ENCODE measurements at places on chromosomes 3 and 15.

DNA sequence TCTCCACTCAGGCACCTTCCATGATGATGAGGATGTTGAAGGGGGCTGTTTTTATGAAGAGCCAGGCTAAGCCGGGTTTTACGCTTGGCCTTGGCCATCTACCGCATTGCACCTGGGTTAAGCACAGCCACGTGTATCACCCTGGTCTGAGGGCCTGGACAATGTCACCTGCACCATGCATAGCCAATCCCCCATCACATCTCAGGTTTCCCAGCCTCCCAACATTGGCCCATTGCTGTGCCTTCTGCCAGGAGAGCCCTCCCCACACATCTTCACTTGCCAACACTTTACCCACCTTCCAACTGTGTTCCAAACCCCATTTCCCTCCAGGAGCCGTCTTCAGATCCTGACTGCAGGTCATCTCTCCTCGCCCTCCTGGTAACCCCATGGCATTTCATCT is 135.3 kb upstream of the ABHD17C start:
- no peak for DNase-seq

DNA sequence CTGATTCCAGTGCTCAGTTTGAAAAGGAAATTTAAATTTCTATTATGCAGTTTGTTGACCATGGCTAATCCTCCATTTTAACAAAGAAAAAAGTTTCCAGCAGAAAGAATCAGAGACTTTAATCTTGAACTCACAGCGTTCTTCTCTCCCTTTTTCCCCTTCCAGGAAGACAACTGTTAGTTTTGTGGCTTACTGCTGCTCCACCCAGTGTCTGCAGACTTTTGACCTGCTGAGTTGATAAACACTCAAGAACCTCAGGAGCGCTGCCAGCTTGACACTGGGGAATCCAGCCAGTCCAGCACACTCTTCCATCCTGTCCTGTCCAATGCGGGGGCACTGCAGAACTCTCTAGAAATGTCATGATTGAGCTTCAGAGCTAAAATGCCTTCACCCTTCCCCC is 134.6 kb downstream of the LRRC28 start:
- no peak for DNase-seq

DNA sequence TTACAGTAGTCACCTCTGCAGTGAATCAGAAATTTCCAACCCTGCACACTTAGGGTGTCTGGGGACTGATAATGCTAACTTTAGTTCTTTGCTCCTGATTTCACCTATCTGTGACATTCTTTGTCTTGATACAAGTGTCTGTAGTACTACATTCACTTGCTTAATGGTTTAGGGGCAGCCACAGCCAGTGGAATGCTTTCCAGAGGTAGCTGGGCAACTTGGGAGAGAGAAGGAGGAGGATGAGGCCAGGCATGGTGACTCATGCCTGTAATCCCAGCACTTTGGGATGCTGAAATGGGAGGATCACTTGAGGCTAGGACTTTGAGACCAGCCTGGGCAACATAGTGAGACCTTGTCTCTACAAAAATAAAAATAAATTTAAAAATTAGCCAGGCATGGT is 8.5 kb downstream of the BAHD1 start:
- peak; percentile 48 for DNase-seq

DNA sequence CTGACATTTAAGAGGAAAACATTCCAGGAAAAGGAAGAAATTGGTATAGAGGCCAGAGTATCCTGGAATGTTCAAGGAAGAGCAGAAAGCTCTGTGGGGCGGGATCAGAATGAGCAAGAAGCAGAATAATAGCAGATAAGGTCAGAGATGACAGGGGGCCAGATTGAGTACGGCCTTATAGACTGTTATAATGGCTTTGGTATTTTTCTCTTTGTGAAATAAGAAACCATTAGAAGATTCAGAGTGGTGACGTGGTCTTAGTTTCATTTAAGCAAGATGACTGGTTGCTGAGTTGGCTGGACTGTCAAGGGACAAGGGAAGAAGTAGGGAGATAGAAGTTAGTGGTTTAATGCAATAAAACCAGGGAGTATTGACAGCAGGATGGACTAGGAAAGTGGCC is 218.3 kb upstream of the SOX2 start:
- DNase-seq, result peak; percentile 38

DNA sequence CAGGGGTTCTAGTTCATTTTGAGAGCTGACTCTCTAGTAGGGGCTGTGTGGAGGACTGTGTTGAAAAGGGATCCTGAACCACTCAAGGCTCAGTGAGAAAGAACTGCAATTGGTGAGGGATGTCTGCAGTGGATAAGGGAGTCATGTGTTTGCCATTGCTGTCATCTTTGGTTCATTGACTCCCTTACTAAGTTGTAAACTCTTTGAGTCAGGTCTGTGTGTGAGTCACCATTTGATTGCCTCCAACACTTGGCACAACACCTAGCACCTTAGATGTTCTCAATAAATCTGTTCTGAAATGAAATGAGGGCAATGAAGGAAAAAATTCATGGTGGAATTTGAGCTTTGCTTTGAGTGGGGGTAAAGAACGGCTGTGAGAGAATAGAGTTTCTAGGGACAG is 51.7 kb downstream of the PLS1 start:
- no peak for DNase-seq

- DNase-seq, result peak; percentile 72
These were observed 29.2 kb downstream of the GJD2 start for GRCh38 chr15:34725556-34725955.

- DNase-seq, result no peak
These were observed 52.5 kb downstream of the CPN2 start for GRCh38 chr3:194298331-194299227.

DNA sequence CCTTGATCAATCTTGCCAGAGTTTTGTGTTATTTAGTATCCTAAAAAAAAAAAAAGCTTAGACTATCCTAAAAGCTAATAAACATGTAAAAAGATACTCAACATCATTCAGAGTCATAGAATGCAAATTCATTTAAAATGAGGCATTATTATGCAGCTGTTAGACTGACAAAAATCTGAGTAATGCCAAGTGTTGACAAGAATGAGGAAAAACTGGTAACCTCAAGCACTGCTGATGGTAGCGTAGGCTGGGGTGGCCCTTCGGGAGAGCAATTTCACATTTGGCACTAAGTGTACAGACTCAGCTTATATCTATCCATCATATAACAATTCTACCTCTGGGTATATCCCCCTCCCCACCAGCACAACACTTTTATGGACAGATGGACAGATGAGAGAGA is 280.4 kb downstream of the RAP2B start:
- DNase-seq, result peak; percentile 24

GRCh38 chr15:58203537-58203936 is 65.4 kb downstream of the AQP9 start:
- peak; percentile 99 for DNase-seq

GRCh38 chr3:38644016-38644661 is 5.3 kb downstream of the SCN5A start:
- DNase-seq, result no peak

DNA sequence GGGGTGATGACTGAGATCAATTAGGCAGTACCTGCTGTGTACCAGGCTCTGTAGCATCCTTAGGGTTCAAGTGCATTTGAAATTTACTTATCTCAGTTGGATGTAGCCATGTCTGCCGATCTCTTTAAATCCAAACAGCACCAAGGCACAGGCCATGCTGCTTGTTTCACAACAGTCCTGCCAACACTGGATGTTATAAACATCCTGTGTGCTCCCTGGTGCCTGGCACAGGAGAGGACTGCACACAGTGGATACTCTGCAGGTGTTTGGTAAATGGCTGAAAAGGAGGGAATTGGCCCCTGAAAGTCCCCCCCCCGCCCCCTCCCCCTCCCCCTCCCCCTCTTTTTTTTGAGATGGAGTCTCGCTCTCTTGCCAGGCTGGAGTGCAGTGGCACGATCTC is 27.0 kb downstream of the CTSH start:
- DNase-seq, result no peak

DNA sequence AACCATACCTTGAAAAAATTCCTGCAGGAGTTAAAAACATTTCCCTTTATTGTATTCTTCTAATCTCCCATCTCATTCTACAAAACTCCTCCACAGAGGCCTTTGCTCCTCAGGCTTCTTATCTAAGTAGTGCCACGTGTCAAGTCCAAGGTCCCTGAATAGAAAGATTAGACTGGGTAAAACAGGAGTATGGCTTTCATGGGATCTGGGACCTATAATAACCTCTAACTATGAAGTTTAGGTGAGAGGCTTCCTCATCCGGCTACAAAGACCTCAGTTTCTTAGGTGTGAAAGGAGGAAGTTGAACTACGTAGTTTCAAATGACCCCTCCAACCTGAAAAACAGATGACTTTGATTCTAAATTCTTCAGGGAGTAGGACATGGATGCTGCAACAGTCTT is 20.0 kb downstream of the GPR15 start:
- no peak for DNase-seq

DNA sequence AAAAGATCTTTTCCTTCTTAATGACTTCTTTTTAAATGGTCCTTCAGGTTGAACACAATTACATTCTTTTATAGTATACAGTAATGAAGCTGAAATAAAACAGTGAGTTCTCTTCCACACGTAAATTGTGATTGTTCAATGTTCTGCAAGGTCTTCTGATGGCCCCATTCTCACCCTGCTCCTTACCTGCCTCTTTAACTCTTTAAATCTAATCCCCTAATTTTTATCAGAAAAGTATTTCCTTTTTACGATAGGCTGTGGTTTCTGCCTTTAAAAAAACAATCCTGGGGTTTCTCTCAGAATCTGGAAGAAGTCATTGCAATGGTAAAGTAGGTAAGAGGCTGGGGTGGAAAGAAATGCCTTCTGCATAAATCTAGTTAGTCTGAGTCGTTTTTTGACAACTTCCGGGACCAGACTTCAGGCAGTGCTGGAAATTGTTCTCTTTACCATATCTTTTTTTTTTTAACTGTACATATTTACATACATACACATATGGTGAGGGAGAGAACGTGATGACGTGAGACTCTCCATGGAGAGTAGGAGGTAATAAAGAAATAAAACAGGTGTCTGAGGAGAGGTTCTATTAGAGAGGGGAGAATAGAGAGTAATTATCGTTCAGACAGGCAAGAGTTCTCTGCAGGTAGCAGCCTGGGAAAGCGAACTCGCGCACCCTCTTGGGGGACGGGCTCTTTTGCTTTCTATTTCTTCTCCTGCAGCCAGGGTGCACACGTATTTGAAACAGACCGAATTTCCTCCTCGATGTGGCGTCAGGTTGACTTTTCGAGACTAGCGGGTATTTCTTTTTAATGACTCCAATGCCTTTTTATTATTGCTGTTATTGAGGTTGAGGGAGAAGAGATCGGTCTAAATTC is at the start of gene SIDT1:
TSS of gene SIDT1 (plus strand) at position 730 of the 872 bp plus-strand sequence. CDS start 467 bp downstream, outside the sequence.
- no peak for DNase-seq

DNA sequence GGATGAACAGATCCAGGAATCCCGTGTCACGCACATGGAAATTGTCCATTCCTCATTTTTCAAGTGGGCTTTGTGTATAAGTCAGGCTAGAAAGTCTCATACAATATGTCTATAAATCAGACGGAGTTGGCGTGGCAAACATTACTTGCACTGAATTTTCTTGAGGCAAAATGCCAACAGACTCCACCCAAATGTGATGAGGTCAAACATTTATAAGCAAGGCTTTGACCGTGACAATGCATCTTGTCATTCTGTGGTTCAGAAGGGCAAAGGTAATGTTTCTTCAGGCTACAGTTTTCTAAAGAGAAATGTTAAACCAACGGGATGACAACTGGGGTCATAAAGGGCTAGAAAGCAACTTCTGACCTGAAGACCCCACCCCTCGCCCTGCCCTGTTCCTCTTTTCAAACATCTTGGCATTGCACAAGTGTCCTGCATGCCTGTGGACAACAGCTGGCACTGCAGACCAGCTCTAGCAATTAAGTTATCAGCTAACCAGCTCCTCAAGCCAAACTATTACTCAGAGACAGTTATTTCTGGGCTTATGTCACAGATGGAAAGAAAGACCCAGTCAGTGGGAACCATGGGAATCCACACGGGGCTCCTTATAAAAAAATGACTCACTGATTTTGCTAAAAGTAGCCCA is 36.5 kb upstream of the SPTBN5 start:
- peak; percentile 94 for DNase-seq

DNA sequence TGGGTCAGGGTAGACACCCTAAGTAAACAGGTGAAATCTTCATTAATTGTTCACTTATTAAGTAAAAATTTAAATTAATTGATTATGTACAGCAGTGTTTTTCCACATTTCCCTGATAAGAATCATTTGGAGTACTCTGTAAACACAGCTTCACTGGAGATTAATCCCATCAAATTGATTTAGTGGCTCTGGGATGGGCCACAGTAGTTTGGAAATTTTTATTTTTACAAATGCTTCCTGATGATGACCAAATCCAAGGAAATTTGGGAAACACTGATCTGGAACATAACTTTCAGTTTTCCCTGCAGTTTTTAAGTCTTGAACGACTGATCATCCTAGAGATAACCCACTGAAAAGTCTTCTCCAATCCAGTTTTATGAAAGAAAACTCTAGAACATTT is 18.8 kb upstream of the RPLP1 start:
- no peak for DNase-seq

- DNase-seq, result no peak
These were observed 10.9 kb upstream of the EHD4 start for GRCh38 chr15:41983221-41983620.

DNA sequence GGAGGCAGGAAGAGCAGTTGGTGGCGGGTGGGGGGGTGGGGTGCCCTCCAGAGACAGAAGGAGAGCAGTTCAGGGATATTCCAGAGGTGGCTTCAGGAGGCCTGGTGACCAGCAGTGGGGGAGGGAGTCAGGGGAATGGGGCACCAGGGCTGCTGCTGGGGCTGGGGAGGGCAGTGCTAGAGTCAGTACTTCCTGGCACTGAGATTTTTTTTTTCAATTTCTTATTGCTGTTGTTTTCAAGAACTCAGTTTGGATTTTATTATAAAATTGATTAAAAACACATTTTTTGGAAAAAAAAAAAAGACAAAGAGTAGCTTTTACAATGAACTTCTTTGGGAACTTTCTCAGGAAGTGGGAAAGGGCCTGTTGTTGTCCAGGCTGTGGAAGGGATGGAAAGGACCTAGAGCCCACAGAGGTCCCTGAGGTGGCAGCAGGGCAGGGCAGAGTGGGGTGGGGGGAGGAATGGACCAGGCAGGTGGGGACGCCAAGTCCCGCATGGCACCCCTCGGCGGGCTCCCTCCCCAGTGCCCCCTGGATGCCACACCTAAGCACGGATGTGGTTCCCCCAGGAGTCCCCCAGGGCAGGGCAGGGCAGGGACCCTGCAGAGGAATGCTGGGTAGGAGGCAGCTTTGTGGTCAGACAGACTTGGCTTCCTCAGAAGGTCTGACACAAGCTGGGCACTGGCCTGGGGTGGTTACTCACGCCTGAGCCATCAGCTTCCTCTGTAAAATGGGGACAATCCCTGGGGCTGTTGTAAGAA is 8.5 kb upstream of the ANPEP start:
- peak; percentile 59 for DNase-seq

All from fibroblast of skin of back (primary cell).